ENCODE measurements at places on chromosomes 7 and 10. TPM values are rescaled to one million over a fixed set of nuclear protein-coding genes. Genes with fewer than 3 reads are reported as not detected.

TBRG4 gene
- total RNA-seq, result 108 TPM

GIMAP7 gene
- total RNA-seq, result not detected

PLEKHS1 gene
- 0.06 TPM for total RNA-seq

EMX2 gene
- not detected for total RNA-seq

ACSM6 gene
- not detected for total RNA-seq

ITGA8 gene
- not detected for total RNA-seq

C7orf57 gene
- total RNA-seq, result 0.31 TPM

CALML5 gene
- total RNA-seq, result not detected

AKR1C8 gene
- total RNA-seq, result not detected

SPDYE5 gene
- not detected for total RNA-seq

ZNF783 gene
- 6.7 TPM for total RNA-seq

IGF2BP3 gene
- 32.5 TPM for total RNA-seq

GHRHR gene
- total RNA-seq, result not detected

Data from A549 treated with Mapracorat at 1 μM for 4 hours (cell line).